Choroid plexus epithelial cell (primary cell): ENCODE measurements at places on chromosomes 11 and 22.

DNA sequence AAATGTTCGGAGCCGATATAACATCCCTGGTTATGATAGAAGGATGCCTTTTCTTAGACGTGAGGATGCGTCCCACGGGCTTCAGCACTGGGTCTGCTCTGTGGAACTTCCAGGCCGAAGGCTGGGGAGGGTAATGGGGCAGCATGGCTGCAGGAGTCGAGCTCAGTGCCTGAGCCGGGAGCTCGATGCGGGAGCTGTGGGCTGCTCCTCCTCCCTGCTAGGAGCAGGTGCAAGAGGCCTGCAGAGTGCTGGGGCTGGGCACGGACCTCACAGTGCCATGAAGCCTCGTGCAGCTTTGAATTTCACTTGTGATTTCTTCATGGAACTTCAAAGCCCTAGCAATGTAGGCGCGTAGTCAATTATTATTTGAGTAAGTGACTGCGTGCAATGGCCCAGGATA lies 6.0 kb downstream of the TUBA8 start:
- DNase-seq = no peak

- no peak for DNase-seq
These were observed 164.7 kb downstream of the DSCAML1 start for GRCh38 chr11:117632306-117632705.

- peak; percentile 55 for DNase-seq
These were observed 292.2 kb downstream of the ST3GAL4 start for GRCh38 chr11:126647735-126648134.

DNA sequence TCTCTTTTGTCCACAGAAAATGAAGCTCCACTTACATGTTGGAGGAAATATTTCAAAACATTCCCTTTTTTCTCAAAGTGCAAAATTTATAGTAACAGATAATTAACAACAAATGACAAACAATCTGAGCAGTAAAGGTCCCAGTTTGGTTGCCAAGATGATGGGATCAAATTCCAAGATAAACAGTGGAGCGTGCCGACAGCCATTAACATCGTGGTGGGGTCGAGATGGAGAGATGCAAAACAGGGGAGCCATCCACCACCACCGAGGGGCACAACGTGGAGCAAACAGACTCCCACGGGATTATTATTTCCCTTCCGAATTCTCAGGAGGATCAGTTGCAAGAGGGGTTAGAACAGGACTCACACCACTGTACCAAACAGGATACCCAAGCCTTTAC lies 17.2 kb downstream of the MPPED2 start:
- DNase-seq = no peak

DNA sequence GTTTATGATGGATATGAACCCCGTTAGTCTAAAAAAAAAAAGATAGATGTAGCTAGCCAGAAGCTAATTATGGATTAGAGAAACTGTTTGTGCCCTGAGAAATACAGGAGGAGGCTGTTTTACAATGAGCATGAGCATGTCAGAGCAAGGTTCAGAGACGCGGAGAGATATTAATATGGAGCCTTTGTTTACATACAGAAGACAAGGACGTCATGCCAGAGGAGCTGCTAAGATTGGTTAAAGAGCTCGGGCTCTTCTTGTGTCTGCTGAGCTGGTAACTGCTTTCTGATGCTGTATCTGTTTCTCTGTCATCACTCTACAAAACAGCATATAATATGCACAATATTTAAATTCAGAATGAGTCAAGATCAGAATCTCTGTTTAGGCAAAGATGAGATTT lies 24.9 kb upstream of the CCDC89 start:
- DNase-seq = no peak

GRCh38 chr11:10318527-10318802 lies 13.6 kb downstream of the ADM start:
- no peak for DNase-seq

GRCh38 chr11:12822392-12823022 lies 148.3 kb downstream of the TEAD1 start:
- DNase-seq = no peak

- DNase-seq = no peak
These were observed 39.4 kb upstream of the TSPAN18 start for GRCh38 chr11:44687388-44687787.

DNA sequence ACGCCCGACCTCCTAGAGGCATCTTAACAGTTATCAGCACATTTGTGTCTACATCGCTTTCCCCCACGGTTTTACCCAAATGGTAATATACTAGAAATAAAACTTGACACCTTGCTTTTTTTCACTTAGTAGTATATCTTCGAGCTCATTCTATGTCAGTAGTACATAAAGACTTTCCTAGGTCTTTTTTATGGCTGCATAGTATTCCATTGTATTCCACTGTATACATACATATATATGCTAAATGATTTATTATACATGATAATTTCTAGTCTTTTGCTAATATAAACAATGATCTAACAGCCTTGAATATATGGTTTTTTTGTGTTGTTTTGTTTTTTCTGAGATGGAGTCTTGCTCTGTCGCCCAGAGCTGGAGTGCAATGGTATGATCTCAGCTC lies 34.8 kb upstream of the DLAT start:
- no peak for DNase-seq

GRCh38 chr11:47915374-47915773 lies 65.0 kb upstream of the PTPRJ start:
- no peak for DNase-seq

GRCh38 chr11:75435571-75435925 lies 2.5 kb upstream of the KLHL35 start:
- DNase-seq = no peak

DNA sequence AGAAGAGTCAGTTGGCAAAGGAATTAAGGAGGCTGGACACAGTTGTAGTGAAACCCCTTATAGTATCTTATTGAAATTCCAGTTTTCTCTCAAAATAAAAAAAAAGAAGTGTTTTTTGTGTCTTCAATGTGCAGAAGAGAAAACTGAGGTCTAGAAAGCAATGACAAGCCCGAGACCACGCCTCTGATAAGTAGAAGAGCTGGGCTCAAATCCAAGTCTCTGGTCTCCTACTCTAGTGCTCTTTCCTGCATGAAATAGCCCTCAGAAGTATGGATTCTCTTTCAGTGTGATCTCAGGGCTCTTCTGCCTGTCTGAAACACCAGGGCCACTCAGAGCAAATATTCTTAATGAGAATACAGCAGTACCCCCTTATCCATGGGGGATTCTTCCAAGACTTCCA lies 200.9 kb downstream of the KIF18A start:
- no peak for DNase-seq

GRCh38 chr11:65411681-65412070 lies 10.9 kb upstream of the NEAT1 start:
- DNase-seq = no peak

- DNase-seq = no peak
These were observed 26.0 kb downstream of the CACNA1I start for GRCh38 chr22:39596601-39597000.

DNA sequence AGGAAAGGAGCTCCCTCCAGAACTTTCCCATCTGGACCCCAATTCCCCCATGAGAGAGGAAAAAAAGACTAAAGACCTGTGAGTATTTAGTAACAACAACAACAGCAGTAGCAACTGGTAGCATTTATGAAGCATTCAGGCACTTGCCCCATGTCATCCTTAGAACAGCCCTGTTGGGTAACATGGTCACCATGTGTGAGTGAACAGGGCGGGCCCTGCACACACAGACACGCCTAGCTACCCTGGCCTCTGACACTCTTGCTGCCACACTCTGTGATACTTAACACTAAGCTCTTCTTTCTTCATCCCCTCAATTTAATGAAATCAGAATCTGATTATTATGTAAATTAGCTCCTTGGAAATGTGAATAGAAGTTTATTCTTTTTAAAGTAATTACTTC lies 26.1 kb upstream of the SLC25A18 start:
- no peak for DNase-seq

- DNase-seq = peak; percentile 82
These were observed 4.5 kb downstream of the MYEOV start for GRCh38 chr11:69298267-69299022.

DNA sequence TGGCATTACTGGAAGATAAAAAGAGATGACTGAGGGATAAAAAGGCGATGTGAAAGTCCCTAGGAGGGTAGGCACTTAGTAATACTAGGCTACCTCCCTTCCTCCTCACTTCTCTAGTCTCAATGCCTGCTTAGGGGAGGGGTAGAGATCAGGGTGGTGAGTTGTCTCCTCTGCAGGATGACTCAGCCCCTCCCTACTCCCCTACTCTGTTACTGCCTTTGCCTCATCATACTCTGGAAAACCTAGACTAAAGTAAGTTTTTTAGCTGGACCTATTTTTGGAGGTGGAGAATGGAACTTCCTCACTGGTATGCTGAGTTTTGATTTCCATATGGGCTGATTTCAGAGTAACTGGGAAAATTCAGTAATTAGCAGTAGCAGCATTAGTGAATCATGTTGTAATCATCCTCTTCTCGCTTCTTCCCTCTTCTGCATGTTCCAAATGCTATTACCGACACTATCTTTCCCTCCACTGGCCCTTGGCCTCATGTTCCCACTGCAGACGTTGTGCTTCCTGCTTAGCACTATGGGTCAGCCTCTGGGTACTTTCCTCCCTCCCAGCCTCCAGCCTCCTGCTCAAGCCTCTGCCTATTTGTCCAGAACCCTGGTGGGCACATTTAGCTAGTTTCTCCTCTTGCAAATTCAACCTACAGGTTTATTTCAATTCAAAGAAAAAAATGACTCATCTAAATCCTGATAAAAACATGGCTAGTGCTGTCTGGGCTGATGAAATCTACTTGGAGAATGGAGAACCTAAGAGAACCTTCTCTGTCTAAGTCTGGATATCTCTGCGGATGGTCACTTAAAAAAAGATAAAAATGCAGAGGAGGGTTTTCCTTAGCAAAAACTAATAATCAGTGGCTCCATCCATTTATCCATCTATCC lies 281.7 kb downstream of the ST3GAL4 start:
- peak; percentile 16 for DNase-seq

GRCh38 chr11:87228820-87229219 lies 191.1 kb downstream of the TMEM135 start:
- no peak for DNase-seq

GRCh38 chr11:126176853-126177470 lies 34.5 kb downstream of the RPUSD4 start:
- no peak for DNase-seq

- DNase-seq = peak; percentile 13
These were observed 134.9 kb downstream of the METTL15 start for GRCh38 chr11:28243061-28243460.

- DNase-seq = peak; percentile 88
These were observed 68.2 kb downstream of the USP35 start for GRCh38 chr11:78256962-78257361.
